ENCODE measurements at places on chromosomes 2 and 18.
A peak's percentile ranks its signal among the peaks of the same experiment; 100 is the strongest.

DNA sequence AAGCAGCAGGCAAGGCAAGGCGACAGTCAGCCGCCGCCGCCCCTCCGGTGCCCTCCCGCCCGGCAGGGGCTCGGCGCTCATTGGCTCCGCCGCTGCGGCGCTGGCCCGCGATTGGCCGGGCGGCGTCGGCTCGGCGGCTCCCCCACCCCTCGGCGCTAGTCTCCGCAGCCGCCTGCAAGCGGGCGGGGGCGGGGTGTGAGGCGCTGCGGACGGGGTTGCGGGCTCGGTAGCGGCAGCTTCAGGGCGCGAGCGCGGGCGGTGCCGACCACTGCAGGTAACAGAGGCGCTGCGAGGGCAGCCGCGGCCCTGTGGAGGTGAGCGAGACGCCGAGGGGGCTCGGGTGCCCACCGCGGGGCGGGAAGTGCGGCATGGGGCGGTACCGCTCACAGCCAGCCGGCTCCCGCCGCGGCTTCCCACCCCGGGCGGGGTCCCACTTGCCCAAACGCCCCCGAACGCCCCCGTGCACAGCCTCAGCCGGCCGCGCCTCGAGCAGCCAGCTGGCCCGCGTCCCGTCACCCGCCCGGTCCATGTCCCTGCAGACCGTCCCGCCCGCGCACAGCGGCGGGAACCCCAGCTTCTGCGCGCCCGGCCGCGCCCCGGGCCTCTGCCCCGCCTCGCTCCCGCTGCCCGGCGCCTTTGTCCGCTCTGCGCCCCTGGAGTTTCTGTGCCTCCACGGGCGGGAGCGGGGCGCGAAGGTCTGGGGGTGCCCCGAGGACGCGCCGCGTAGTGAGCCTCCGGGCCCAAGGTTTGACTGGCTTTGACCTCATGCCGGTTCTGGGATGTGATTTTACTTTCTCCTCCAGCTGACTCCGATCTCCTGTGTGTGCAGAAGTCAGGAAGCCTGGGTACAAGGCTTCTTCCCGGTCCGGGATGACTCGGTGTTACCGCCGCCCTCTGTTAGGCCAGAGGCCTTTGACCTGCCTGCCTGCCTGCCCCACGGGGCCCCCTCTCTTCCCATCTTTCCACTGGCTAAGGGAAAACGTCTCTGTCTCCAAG, at the start of gene SANBR:
Gene SANBR (plus strand): TSS at position 158 of the 996 bp plus-strand sequence. CDS start 4,480 bp downstream, outside the sequence.
- peak; percentile 85 for DNase-seq

- DNase-seq, result peak; percentile 5
Measured at GRCh38 chr2:143513081-143513480, 383.9 kb downstream of the ARHGAP15 start.

- no peak for DNase-seq
Measured at GRCh38 chr2:43424262-43425207, 171.3 kb downstream of the THADA start.

GRCh38 chr2:211802666-211803065, 735.9 kb downstream of the ERBB4 start:
- no peak for DNase-seq

DNA sequence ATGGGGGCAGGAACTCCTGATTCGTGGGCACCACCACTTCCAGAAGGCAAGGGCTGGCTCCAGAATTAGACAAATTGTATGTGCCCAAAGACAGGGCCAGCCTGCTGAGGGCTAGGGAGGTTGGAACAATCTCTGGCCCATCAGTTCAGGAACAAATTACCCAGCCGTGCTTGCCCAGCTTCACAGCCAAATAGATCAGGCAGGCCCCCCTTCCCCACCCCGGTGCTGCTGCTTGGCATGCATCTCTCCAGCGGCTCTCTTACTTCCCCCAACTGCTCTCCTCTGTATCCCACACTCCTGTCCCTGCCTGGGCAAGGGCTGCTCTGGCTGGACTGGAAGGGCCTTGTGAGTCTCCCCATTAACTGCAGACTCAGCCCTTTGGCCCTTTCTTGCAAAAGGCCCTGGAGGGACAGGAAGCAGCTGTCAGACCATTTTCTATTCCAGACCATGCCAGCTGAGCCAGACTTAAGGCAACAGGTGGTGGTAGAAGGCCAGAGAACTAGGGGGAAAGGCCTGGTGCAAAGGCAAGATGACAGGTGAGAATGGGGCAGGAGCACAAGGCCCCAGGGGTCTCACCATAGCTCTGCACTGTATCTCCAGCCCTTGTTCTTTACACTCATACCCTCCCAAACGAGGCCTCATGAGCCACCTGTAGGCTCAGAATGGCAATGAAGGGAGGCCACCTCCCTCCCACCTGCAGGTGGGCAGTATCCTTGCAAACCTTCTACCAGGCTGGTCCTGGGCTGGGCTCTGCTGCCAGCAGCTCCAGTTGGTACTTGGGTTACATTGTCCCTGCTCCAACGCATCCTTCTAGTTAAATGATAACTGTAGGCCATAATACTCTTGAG, 30.7 kb upstream of the ACAA2 start:
- DNase-seq, result no peak

DNA sequence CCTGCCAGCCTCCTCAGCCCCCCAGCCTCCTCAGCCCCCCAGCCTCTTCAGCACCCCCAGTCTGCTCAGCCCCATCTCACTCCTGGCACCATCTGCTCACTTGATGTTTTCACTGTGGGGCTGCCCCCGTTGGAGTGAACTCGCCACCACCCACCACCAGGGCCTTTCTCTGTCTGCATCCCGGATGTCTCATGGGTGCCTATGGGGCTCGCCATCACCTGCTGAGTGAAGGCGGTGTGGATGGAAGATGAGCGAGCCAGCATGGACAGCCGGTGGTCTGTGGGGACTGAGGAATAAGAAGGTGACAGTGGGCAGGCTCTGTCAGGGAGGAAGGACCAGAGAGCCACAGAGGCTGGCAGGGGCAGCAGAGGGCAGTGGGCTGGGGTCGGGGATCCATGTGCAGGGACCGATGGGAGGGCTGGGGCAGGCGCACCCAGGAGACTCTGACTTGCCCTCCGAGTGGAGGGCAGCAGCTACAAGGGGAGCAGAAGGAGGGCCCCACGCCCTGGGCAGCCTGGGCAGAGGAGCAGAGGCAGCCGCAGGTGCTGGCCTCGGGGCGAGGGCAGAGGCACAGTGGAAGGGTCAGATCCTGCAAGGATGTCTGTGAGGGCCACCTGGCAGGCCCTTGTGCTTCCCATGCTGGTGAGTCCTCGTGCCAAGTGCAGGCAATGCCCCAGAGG, 74.7 kb upstream of the ODC1 start:
- DNase-seq, result no peak

DNA sequence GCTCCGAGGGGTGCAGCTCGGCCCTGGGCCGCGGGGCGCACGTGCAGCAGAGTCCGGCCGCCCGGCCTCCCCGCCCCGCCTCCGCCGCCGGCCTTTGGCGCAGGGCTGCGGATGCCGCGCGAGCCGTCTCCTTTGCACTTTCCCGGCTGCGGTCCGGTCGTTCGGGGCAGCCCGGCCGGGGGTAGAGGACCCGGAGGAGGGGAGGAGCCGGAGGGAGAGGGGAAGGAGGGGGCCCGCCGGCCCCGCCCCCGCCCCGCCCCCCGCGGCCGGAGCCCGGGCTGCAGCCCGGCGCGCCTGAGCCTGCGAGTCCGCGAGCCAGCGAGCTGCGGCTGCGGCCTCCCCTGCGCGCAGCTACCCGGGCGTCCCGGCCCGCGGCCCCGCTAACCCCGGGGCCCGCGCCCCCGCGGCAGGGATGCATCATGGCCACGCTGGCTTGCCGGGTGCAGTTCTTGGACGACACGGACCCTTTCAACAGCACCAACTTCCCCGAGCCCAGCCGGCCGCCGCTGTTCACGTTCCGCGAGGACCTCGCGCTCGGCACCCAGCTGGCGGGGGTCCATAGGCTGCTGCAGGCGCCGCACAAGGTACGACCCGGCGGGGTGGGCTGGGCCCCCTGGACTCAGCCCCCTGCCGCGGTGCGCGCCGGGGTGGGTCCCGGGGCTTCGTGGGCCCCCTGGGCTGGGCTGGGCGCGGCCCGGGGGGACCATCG, at the start of gene FHOD3:
Gene FHOD3 (plus strand): TSS at position 297 of the 709 bp plus-strand sequence. CDS start 123 bp downstream, at position 420.
- DNase-seq, result no peak

DNA sequence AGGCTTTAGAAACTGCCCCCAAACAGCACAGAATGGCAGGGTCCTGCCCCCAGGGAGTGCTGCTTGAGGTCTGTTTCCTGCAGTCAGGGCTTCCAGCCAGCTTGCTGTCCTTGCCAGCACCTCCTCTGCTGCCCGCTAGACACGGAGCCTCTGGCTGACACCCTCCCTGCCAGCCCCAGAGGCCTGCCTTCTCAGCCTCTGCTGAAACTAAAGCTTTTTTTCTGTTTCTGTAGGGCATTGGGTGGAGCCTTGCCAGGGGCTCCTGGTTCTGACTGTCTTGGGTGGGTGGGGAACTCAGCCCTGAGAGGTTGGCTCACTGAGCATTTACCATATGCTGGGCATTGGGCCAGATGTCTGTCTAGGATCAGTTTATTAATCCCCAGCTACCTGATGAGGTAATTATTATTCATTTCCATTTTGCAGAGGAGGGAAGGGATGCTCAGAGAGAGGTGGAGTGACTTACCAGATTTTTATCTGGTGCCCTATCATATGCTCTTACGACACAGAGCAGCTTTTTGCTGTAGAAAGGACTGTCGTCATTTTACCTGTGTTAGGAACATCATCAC, 35.4 kb downstream of the INPP4A start:
- no peak for DNase-seq

DNA sequence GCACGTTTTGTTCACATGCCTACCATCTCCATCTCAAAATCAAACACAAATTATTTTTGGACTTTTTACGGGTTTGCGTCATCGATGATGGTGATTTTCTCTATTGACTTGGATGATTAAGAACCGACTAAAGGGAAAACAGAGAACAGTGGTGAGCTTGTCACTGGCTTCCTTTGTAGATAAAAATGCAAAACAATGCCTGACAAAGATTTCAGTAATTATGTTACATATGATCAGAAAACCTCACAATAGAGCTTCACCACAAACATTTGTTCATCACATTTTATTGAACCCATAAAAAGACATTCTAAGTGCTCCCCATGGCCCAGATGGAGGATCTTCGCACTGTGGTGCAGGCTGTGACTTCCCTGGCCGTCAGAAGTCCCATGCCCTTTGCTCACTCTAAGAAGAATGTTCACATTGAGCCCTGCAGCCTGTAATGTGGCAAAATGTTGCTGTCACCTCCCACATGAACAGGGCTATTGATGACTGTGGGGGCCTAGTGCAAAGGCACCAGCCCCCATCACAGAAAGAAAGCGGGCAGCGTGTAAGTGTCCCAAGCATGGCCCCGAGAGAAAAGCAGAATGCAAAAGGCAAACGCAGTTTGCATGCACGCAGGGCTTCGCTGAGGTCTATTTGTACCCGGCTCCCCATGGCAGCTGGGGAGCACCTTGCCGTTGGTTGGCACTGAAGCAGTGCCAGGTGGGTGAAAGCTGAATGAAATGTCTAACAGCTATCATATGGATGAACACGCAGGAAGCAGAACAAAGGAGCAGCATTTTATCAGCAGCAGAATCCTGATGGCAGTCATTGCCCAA, 60.6 kb downstream of the BCL2 start:
- DNase-seq, result no peak

DNA sequence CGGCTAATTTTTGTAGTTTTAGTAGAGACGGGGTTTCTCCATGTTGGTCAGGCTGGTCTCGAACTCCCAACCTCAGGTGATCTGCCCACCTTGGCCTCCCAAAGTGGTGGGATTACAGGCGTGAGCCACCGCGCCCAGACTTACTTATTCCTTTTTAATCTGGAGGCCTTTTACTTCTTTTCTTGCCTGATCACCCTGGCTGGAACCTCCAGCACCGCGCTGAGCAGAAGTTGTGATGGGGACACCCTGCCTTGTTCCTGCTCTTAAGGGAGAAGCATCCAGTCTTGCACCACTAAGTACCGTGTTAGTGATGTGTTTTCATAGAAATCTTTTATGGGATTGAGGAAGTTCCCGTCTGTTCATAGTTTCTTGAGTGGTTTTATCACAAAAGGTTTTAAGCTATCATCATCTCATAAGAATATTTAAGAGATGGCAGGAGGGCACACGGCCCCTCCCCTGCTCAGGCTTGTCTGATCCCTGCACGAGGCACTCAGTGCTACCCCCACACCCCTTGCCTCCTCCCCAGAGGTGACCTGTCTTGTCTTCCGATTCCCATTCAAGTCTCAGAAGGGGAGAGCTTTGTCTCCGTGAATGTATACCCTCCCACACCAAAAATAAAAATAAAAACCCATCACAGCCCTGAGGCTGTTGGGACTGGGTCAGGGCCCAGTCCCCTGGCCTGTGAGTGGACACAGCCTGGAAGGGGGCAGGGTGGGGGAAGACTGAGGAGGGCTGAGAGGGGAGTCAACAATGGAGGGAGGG, 65.3 kb upstream of the SMAD7 start:
- DNase-seq, result no peak

- no peak for DNase-seq
Measured at GRCh38 chr2:25187729-25188350, 19.5 kb upstream of the POMC start.

DNA sequence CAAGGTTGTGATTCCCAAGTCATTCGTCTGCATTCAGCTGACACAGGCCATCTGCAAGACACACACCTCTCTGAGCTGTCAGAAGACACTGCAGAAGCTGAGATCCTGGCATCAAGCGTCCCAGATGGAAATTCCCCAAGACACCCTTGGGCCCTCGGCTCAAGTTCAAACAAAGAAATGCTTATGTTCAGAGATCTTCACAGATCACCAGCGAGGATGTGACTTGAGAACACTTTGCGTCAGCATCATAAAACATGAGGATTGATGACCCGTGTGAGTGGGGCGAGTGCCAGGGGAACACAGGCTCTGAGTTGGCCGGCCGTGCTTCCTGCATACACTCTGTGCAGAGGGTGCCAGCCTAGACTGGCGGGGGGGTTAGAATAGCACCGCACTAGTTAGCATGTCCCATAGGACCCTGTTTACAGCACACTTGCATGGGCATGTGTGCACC, 36.8 kb downstream of the KCNIP3 start:
- DNase-seq, result no peak

DNA sequence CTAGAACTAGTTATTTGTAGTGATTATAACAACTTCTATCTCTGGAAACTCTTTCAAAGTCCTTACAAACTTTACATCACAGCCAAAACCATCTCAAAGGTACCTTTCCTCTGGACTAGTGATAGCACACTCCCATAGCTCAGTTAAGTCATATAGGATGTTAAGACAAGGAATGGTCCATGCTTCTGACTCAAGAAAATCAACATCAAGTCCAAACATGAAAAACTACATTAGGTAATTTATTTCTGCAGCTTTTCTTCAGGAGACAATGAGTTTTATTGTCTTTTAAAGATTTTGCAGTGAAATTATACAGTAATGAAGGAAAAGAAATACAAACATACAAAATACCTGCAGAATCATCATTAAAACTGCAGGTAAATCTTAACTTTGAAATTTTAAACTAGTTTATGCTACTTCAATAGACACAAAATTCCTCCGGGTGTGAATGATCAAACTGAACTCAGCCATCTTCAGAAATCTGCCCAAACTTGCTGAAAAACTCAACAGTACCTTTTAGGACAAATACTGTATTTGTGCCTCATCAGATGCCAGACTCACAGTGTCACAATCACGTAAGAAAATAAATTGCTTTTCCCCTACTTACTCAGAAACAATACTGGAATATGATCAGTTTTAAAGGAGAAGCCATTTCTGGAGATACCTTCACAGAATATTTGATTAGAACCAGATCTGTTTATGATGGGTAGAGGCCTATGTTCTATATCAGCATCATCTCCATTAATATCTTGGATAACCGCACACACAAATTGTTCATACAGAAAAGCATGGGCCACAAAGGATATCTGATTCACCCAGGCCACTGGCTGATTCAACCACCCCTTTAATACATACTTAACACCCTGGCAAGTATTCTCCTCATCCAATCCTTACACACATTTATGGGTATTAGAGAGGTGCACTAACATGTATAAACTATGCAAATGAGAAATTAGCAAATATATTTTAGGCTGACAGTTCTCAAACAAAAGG, 2.6 kb downstream of the TMEM131 start:
- DNase-seq, result no peak

GRCh38 chr2:219769090-219769910, 141.9 kb downstream of the SLC4A3 start:
- no peak for DNase-seq
